Activated CD8-positive, alpha-beta T cell treated with anti-CD3 and anti-CD28 coated beads, Interleukin-2, amount 10 ng/mL, durations not matched to agents 7 days and 5 days (primary cell): ENCODE measurements at places on chromosomes 5 and 9. TPM values are rescaled to one million over a fixed set of nuclear protein-coding genes. Genes with fewer than 3 reads are reported as not detected.
A peak's percentile ranks its signal among the peaks of the same experiment; 100 is the strongest.

Gene DMRT3
- not detected for total RNA-seq

GRCh38 chr5:137191179-137191578, 307.9 kb downstream of the SPOCK1 start:
- no peak for DNase-seq

GRCh38 chr5:143456952-143457547, 53.6 kb upstream of the NR3C1 start:
- DNase-seq = no peak

Gene NR2F1-AS1
- total RNA-seq = not detected

GRCh38 chr5:179142434-179143198, 82.4 kb downstream of the ZNF354C start:
- DNase-seq = peak; percentile 46

DNA sequence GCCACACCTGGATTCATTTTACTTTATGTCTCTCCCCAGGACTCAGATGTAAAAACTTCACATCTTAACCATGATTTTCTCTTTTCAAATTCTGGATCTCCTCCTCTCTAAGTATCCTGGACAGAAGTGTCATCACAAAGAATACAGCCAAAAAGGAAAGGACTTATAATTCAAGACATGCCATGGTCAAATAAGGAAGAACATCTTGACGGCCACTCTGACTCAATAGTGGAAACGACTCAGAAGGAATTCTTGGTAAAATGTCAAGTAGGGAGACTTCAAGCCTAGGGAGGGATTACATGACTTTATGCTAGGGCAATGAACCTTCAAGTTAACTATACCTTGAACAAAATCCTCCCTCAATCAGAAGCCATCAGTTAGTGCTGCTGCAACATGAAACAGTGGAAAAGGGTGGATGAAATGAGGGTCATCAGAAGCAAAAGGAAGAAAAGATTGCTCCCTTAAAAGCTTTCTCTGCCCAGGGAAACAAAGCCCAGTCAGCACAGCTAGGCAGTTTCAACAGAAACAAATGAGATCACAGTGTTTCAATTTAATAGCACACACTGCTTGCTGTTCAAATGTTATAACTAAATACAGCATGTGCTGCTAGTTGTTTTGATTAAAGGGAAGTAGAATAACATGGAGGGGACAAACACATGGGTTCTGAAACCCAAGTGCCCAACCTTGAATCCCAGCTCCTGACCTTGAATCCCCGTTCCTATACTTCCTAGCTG, 101.4 kb downstream of the LPAR1 start:
- no peak for DNase-seq

Gene GFI1B
- not detected for total RNA-seq

DNA sequence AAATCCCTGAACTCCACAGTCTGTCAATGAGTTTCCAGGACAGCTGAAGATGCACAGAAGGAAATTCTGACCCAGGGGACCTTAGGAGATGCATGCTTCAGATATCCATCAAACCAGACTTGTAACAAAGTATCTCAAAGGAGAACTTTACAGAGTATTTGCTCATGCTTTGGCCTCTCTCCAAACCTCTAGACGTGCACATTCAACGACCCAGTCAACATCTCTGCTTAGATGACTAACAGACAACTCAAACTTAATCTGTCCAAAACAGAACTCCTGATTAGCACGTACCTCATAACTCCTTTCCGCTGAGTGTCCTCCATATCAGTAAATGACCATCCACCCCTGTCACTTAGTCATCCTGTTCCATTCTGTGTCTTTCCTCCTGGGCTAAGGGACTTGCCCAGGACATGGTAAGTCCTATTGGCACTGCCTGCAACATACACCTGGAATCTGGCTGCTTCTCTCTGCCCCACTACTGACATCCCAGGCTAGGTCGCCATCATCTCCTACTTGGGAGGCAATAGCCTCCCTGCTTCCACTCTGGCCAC, 107.4 kb downstream of the LMNB1 start:
- no peak for DNase-seq
